Activated T-helper 1 cell treated with anti-CD3 and anti-CD28 coated beads, Interleukin-2, amount 50 U/mL, for 16 hours (primary cell): ENCODE measurements at places on chromosomes 5 and 9.

DNA sequence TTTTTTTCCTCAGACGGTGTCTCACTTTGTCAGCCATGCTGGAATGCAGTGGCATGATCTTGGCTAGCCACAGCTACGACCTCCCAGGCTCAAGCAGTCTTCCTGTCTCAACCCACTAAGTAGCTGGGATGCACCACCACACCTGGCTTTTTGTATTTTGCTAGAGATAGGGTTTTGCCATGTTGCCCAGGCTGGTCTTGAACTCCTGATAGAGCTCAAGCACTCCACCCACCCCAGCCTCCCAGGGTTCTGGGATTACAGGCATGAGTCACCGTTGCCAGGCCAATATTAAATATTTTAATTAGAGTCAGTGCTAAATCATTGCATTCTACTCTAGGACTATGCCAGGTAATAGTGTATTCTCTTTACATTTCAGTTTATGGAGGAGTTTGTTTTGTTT is 41.5 kb downstream of the UBE2R2 start:
- no peak for DNase-seq

DNA sequence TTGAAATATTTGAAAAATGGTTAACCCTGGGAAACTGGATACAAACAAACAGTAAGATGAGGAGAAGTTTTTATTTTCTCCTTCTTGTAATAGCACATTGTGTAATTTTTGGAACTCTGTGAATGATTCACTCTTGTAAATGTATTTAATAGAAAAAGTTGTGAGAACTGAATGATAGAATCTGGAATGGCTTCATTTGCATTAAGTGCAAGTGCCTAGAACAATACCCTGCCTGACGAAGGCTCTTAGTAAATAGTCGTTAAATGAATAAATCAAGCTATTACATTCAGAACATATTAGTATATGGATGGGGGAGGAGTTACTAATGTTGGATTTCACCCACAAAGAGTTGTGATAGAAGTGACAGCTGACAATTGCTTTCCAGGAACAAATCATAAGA is 442.5 kb downstream of the EFNA5 start:
- DNase-seq, result no peak

DNA sequence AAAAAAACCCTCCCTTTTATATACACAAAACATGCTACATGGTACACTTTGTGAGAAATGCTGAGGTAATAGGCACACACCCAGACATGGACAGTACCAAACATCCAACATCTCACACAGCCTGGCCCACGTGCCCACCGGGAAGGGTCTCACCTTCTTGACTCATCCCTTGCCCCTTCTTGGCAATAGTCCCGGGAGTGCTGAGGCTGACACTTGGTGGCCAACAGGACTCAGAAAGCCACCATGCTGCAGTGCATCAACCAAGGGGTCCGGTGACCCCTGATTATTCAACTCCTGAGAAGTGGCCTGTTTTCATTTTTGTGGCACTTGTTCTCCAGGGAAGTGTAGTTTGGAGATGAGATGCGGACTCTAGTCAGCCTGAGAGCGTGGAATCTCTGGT is 35.0 kb downstream of the ANGPTL2 start:
- DNase-seq, result no peak

GRCh38 chr9:105044518-105044917 is 116.6 kb upstream of the ABCA1 start:
- no peak for DNase-seq

GRCh38 chr9:567747-568305 is 273.7 kb upstream of the DMRT1 start:
- no peak for DNase-seq

DNA sequence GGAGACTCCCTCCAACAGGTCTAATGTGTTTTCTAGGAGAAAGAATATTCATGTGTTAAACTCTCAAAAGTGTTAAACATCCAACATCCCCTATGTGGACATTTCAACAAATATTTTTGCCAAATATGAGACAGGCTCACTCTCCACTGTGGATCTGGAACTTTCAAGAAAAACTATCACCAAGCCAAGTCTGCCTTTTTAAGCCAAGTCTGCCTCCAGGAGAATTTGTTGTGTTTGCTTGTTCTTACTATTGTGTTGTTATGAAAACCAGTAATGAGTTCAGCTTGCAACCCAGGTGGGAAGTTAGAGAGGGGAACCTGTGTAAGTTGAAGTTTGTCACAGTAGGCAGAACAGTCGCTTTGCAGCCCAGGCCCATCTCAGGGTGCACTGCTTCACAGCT is 228.1 kb downstream of the NFIB start:
- no peak for DNase-seq

- no peak for DNase-seq
Measured at GRCh38 chr9:31839273-31839672, 545.2 kb upstream of the ACO1 start.

GRCh38 chr5:134411228-134411545 is 494 bp downstream of the CDKN2AIPNL start:
- DNase-seq, result no peak

DNA sequence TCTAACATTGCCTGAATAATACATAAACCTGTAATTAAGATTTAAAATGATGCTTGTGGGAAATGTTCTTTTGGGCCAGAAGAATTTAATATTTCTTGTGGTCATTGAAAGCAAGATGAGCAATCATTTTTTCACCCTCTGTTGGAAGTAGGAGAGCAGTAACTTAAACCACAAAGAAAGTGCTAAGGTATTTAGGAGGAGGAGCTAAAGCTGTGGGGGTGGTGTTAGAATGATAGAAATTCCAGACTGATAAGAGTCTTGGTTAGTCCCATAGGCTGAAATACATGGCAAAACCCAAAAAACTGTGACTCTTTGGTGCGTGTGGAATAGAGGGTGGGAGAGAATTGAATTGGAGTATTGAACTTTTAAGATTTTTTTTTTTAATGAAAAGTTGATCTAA is 247.0 kb downstream of the YTHDC2 start:
- no peak for DNase-seq

GRCh38 chr9:35002623-35003022 is 13.1 kb downstream of the DNAJB5 start:
- DNase-seq, result no peak

DNA sequence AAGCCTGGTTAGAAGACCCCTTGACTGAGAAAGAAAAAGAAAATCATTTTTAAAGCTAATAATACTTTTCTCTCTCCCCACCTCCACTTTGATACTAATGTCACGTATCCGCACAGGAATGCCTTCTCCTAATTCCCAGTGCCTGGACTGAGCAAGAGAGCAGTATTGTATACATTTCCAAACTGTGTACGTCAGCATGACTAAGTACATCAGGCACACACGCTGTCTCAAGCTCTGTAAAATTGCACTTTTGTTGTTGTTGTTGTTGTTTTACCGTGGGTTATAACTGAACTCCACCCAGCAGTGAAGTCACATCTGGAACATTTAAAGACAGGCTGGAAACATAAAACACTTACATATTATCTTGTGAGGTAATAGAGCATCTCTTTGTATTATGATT is 407.6 kb downstream of the DNAH5 start:
- no peak for DNase-seq

GRCh38 chr9:76691517-76692313 is 72.5 kb upstream of the PCA3 start:
- DNase-seq, result no peak

DNA sequence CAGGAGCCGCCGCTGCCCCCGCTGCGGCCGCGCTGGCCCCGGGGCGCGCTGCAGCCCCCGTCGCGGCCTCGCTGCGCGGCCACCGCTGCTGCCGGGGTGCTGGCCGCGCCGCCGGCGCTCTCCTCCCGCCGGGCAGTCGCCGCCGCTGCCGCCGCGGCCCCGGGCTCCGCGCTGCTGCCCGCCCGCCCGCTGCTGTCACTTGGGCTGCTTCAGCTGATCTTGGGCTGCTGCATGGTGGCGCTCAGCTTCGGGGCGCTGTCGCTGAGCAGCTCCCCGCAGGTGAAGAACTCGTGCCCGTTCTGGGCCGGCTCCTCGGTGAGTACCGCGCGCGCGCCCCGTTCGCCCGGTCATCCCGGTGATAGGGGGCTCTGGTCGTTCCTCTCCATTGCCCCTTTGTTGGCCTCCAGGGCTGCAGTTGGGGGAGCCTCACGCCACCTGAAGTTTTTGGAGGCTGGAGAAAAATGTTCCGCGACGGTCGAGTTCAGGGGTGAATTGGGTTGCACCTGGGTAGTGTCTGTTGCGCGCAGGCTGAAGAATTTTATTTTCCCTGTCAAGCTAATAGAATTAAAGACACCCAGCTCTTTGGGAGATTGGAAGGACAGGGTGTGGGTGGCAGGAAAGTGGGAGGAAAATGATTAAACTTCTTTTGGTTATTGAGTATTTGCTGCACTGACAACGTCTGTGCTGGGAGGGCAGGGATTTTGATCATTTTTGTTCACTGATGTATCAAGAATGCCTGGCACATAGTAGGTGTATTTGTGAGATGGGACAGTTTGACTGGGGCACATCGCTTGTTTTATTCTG is 596 bp downstream of the ENTREP1 start:
- no peak for DNase-seq

- DNase-seq, result no peak
Measured at GRCh38 chr5:168881427-168882149, 302.4 kb upstream of the PANK3 start.

GRCh38 chr5:7728076-7728475 is 122.9 kb downstream of the CFAP90 start:
- DNase-seq, result no peak

DNA sequence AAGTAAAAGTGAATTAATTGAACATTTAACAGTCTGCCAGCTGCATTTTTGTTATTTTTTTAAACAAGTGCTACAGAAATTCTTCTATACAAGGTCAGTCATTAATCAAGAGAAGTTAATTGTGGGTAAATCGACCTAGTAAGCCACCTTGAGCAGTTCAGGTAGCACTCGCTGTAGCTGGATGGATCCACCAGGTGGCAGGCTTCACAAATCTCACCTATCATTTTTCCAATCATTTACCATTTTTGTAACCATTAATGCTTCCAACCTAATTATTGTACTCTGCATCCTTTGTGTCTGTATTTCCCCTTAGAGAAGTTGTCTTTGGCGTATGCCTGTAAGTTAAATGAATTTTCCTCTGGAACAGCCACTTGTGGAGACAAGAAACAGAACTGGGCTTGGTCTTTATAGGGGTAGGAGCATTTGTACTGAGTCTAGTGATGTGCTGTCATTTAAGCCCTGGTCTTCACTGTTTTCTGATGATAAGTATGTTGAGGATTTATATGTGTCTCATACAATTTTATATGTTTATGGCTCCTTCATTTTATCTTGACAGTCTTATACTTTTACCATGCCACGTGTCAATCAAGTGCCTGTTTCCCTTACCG is 39.5 kb downstream of the CD180 start:
- DNase-seq, result peak; percentile 25

DNA sequence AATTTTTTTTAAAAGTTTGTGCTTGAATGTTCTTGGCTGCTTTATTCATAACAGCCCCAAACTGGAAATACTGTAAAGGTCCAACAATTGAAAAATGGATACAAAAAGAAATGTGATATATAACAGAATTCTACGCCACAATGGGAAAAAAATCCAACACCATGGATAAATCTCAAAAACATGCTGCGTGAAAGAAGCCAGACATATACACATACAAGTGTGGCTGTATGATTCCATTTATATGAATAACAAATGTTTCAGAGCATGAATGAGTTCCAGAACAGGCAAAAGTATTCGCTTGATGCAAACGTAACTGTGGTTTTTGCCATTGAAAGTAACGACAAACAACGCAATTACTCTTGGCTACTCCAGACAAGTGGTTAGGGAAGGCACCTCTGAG is 7.2 kb upstream of the SFXN1 start:
- DNase-seq, result no peak

DNA sequence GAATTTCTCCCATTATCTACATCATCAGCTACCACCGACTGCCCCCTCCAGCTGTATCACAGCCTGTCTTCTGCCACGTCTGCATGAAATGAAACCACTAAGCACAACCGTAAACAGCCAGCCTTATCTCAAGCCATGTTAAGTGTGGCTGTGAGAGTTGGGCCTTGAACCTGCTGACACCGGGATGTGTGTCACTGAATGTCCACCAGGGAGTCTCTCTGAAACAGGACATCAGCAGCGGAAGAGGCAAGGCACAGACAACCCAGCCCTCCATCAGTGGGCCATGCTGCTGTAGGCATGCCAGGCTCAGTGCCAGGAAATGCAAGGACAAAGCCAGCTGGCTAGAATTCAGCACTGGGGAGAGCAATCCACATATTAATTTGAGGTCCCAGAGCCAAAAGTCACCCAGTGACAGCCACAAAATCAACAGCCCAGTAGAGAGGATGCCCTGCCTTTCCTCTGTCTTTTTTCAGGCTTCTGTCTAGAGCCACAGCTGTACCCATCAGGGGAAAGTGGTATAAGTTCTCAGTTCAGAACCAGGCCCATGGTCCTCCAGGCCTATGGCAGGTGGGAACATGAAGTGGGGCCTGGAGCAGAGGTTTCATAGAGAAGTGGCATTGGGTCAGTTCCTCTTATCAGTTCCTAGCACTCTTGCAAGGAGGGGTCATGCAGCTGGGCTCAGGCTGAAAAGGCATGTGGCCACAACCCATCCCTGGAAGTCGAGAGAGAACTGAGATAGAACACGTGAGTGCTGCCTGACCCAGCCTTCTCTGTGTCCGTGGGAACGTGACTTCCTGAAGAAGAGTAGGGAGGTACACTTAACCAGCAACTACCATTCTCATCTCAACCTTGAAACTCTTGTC is 199.4 kb downstream of the ESM1 start:
- no peak for DNase-seq

DNA sequence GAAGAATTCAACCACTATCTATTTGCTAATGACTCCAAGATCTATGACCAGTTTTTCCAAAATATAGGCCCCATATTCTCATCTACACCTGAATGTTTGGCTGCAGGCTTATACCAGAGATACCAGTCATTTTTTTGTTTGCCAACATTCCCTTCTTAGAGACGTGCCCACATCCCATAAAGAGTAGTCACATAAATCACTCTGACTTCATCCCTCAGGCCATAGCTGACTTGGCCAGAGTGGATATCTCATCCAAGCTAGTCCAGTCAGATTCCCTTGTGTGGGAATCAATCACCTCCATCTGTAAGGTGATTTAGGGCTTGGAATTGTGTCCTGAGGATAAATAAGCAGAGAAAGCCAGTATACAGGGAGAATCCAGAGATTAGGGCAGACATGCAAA is 124.3 kb upstream of the SLC24A2 start:
- no peak for DNase-seq

GRCh38 chr5:174767670-174768069 is 43.3 kb downstream of the MSX2 start:
- no peak for DNase-seq

- DNase-seq, result no peak
Measured at GRCh38 chr5:107484281-107484680, 186.5 kb downstream of the EFNA5 start.

DNA sequence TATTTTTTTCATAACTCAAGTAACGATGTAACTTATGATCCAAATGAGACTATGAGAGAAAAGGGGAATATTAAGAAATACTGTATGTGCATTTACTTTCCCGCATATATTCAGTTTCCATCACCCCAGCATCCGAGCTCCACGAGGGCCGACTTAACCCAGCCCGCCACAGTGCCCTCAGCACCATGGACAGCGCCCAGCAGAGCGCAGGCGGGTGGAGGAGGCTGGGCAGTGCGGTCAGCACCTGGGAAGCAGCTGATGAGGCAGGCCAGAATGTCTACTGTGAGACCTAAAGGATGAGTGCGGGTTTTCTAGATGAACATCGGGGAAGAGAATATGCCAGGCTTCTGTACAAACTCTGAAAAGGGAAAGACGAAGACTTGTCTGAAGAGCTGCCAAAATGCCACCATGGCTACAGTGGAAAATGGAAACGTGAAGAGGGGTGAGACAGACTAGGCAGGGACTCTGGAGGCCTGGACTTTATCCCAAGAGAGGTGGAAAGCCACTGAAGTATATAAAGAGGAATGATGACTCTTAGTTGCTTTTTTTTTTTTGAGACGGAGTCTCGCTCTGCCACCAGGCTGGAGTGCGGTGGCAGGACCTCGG is 34.5 kb upstream of the MED27 start:
- DNase-seq, result no peak

GRCh38 chr5:128920345-128921215 is 44.7 kb upstream of the SLC27A6 start:
- DNase-seq, result no peak
